ENCODE measurements at places on chromosomes 13 and 19. TPM values are rescaled to one million over a fixed set of nuclear protein-coding genes. Genes with fewer than 3 reads are reported as not detected.

GRCh38 chr13:27007166-27007565 lies 164.4 kb downstream of the USP12 start:
- DNase-seq: no peak
- no peak overlapping the region for H3K27ac ChIP-seq
- H3K36me3 ChIP-seq: no peaks in the 10 kb centered on the region
- H3K27me3 ChIP-seq: peaks cover 46% of the 10 kb centered on the region
- peaks cover 8% of the 10 kb centered on the region for H3K4me1 ChIP-seq

GRCh38 chr19:10749435-10750384 lies 31.8 kb downstream of the DNM2 start:
- H3K27ac ChIP-seq: peak overlapping the region; percentile 81
- no peak overlapping the region for H3K4me3 ChIP-seq
- DNase-seq: no peak
- peaks cover 77% of the 10 kb centered on the region for H3K4me1 ChIP-seq
- H3K27me3 ChIP-seq: no peaks in the 10 kb centered on the region

DNA sequence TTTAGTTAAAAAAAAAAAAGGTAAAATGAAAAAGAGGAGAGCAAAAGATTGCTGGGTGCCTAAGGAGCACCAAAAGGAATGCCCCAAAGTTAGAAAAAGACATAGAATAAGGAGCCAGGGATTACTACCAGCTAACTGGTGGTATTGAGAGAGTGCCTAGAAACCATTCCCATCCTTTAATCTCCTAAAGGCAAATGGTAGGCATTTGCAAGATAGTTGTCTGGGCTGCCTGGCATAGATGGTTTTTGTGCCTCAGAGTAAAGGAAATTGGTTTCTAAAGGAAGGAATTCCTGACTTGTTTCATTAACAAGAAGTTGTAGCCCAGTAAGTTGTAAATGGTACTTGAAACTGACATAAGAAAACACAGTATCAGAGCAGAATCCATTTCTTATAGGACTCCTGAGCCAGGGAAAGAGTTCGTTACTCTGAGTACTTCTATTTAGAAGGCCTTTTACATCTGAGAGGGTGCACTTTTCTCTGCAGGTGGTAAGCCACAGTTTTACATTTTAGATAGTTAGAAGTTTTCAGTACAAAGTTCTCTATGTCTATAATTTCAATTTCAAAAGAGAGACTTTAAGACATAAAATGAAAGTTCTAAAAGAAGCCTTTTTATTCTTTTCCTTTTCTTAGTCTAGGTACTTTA lies 92.6 kb downstream of the OLFM4 start:
- H3K27ac ChIP-seq: no peak overlapping the region
- H3K4me3 ChIP-seq: no peak overlapping the region
- no peaks in the 10 kb centered on the region for H3K36me3 ChIP-seq

- H3K27me3 ChIP-seq: no peaks in the 10 kb centered on the region
- H3K36me3 ChIP-seq: peaks cover 37% of the 10 kb centered on the region
- peaks cover 44% of the 10 kb centered on the region for H3K4me1 ChIP-seq
- H3K27ac ChIP-seq: peak overlapping the region; percentile 82
These were observed 3.6 kb downstream of the FCHO1 start for GRCh38 chr19:17754634-17755442.

DNA sequence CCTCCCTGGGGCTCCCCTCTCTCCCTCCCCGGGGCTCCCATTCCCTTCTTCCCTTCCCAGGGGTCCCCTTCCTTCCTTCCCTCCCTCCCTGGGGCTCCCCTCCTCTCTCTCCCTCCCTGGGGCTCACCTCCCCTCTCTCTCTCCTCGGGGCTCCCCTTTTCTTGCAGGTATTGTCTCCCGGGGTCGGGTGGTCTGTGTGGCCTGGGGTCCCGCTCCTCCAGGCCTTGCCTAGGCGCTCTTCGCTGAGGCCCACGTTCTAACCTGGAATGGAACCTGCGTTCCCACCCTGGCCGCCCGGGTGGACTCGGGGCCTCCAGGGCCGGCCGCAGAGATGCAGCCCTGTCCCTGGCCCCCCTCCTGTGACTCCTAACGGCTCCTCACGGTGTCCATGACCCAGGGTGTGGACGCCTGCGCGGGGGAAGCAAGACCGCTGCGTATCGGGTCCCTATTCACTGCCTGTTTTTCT lies 940 bp upstream of the DCUN1D2 start:
- H3K36me3 ChIP-seq: peaks cover 6% of the 10 kb centered on the region
- H3K27ac ChIP-seq: peak overlapping the region; percentile 39
- H3K4me3 ChIP-seq: peak overlapping the region; percentile 69
- H3K4me1 ChIP-seq: peaks cover 60% of the 10 kb centered on the region
- no peak for DNase-seq

GRCh38 chr19:55145232-55145631 lies 3.8 kb downstream of the TNNT1 start:
- H3K4me1 ChIP-seq: peaks cover 4% of the 10 kb centered on the region
- no peaks in the 10 kb centered on the region for H3K36me3 ChIP-seq
- H3K4me3 ChIP-seq: no peak overlapping the region
- no peak overlapping the region for H3K27ac ChIP-seq
- H3K27me3 ChIP-seq: peaks cover 53% of the 10 kb centered on the region

DNA sequence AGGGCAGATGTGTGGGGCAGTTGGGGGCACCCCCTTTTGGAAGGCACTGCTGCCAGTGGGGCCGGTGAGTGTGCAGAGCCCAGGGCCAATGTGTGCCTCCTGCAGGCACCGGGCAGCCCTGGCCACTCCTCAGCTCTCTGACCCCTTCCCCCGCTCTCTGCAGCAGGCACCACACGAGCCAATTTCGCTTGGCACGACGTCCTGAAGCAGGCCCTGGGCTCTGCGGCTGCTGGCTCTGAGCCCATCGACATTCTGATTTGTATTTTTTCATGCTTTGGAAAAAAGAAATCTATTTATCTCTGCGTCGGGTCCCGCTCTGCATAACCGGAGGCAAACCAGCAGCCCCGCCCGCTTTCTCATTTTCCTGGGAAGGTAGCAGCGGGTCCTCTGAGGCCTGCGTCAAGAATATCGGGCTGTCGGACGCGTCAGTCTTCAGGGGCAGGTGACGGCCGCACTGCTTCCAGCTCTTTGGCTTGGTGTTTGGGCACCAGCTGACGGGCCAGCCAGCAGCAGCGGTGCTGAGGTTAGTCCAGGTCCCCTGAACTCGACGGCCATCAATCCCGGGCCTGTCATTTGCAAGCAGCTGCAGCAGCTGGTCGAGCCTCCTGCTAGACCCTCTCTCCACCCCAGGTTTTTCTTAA lies 134.3 kb downstream of the KDM4B start:
- DNase-seq: no peak
- H3K4me3 ChIP-seq: no peak overlapping the region
- H3K27me3 ChIP-seq: no peaks in the 10 kb centered on the region
- peaks cover 27% of the 10 kb centered on the region for H3K36me3 ChIP-seq

Gene MICU2
- 28.0 TPM for total RNA-seq

Gene SIAH3
- 0.11 TPM for total RNA-seq

Gene CLEC17A
- total RNA-seq: 0.60 TPM

Data from activated CD8-positive, alpha-beta T cell treated with anti-CD3 and anti-CD28 coated beads for 36 hours (primary cell).